ENCODE measurements at places on chromosomes 5 and 9.

GRCh38 chr5:57805732-57806131 lies 323.1 kb upstream of the ACTBL2 start:
- DNase-seq = no peak

DNA sequence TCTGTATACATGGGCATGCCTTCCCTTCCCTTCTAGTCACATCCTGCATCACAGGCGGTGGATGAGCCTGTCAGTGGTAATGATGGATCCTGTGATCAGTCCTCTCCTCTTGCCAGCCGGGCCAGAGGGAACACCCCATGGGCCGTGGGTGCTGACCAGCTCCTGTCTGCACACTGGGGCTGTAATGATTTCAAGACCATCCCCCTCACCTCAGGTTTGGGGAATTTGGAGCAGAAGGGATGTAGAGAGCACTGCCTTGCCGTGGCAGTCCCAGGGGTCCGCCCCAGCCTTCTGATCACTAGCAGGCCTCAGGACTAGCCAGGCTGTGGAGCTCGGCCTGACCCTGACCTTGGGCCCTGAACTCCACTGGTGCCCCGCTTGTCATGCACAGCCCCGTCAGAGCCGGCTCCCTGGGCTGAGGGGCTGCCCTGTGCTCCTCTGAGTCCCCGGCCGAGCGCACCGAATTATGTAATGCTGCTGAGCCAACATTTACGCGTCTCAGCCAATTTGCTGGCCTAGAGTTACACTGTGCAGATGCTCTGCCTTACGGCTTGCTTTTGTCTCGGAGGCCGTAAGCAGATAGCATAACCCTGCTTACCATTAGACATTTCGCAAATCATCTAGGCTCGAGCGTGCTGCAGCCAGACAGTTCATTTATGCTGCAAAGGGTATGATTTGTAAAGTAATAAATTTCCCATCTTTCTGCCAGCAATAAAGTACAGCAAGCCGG lies 155.3 kb downstream of the MACROH2A1 start:
- no peak for DNase-seq

DNA sequence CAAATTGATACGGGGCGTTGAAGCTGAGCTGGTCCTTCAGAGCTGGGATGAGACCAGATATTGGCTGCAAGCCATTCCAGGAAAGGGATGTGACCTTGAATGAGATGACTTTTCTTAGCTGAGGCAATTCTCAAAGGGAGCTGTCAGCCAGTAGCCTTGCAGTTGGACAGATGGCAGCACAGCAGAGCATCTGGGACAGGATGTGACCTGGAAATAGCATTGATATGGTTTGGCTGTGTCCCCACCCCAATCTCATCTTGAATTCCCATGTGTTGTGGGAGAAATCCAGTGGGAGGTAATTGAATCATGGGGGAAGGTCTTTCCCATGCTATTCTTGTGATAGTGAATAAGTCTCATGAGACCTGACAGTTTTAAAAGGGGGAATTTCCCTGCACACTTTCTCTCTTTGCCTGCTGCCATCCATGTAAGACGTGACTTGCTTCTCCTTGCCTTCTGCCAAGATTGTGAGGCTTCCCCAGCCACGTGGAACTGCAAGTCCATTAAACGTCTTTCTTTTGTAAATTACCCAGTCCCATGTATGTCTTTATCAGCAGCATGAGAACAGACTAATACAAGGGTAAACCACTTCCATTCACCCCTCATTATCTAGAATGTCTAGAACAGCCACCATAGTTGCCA lies 19.8 kb upstream of the MTX3 start:
- no peak for DNase-seq

GRCh38 chr5:170892196-170892595 lies 30.4 kb downstream of the RANBP17 start:
- DNase-seq = no peak

- DNase-seq = no peak
Measured at GRCh38 chr9:71487061-71487460, 281.3 kb downstream of the CEMIP2 start.

- no peak for DNase-seq
Measured at GRCh38 chr9:694092-694402, 147.4 kb upstream of the DMRT1 start.

- no peak for DNase-seq
Measured at GRCh38 chr5:127878174-127878750, 175.1 kb downstream of the CCDC192 start.

DNA sequence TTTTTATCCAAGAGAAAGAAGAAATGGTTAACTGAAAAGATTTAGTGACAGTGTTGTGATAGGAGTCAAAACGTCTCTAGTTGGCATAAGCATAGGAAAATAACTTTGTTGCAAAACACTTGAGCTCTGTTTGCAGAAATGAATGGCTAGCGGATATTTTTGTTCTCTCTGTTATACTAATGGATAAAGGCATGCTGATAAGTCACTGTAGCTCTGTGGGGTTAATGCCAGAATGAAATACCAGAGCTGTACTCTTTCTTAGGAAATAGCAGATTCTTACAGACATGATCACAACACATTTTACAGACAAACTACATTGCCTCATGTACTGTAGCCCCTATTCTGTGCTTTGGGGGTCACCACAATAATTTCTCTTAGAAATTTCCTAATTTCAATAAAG lies 202.8 kb downstream of the DMRTA1 start:
- no peak for DNase-seq

GRCh38 chr9:95276395-95276954 lies 41.0 kb downstream of the FANCC start:
- no peak for DNase-seq

GRCh38 chr5:155069961-155070360 lies 56.4 kb downstream of the KIF4B start:
- no peak for DNase-seq

- no peak for DNase-seq
Measured at GRCh38 chr9:113622600-113623400, 159.3 kb downstream of the RGS3 start.

GRCh38 chr5:171397190-171397589 lies 9.5 kb downstream of the NPM1 start:
- no peak for DNase-seq

GRCh38 chr9:134738869-134739659 lies 97.5 kb downstream of the COL5A1 start:
- DNase-seq = peak; percentile 23

GRCh38 chr9:99201603-99202002 lies 20.1 kb downstream of the ALG2 start:
- no peak for DNase-seq

DNA sequence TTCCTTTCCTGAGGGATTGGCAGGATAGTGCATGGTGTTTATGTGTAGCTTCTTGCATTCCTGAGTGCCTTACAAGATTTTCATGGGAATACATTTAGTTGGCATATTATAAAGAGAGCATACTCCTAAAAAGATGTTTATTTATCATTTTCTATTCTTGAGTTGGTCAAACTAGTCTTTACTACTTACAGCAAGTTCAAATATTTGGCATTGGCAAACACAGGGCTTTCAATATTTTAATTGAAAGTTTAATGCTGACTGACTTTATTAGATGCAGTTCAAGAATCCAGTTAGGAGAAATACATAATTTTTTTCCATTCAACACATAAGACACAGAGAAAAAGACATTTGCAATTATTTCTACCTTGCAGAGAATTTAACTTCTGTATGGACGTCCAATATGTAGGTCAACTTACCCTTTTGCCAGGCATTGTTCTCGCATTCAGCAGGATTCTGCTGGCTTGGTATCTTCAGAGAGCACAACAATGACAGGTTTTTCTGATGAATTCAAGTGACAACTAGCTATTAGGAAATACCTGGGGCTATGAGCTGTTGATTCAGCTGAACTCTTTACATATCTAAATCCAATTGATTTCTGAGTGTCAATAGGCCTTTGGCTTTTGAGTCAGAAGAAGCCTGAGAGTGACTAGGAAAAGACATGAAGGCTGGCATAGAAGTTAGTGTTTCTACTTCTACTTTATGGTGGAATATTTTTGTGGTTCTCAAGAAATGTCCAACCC lies 129.6 kb downstream of the LURAP1L start:
- no peak for DNase-seq

GRCh38 chr5:34740389-34740806 lies 84.3 kb downstream of the RAI14 start:
- no peak for DNase-seq
